Stimulated activated CD4-positive, alpha-beta T cell treated with anti-CD3 and anti-CD28 coated beads, TNF-alpha, amount 100 ng/mL, for 24 hours (primary cell): ENCODE measurements at places on chromosomes 12 and 14.

DNA sequence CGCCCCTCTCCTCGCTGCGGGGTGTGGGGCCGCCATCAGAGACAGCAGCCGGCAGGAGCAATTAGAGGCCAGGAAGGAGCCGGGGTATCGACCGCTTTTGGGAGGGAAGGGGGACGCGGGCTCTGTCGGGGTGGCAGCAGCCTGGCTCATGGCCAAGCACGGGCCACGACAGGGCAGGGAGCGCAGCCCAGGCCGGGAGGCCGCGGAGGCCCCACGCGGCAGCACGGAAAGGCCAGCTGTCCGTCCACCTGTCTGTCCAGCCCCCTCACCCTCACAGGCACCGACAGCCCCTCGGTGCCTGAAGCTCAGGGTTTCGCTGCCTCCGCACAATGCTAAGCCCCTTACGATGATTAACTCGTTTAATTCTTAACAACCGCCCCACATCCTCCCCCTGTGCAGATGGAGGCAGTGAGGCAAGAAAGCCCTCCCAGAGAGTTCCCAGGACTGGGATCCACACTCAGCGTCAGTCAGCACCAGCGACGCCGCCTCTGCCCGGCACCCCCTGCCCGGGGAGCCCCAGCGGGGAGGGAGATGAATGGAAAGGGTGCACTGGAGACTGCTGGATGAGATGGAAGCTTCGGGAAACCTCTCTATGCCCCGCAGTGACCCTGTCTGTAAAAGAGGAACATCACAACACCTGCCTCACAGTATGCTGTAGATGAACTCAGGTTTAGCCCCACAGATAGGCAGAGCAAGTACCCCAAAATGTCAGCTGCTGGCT lies 23.7 kb downstream of the NCOR2 start:
- no peak for DNase-seq

- DNase-seq: no peak
Measured at GRCh38 chr14:66842911-66843512, 335.1 kb downstream of the GPHN start.

DNA sequence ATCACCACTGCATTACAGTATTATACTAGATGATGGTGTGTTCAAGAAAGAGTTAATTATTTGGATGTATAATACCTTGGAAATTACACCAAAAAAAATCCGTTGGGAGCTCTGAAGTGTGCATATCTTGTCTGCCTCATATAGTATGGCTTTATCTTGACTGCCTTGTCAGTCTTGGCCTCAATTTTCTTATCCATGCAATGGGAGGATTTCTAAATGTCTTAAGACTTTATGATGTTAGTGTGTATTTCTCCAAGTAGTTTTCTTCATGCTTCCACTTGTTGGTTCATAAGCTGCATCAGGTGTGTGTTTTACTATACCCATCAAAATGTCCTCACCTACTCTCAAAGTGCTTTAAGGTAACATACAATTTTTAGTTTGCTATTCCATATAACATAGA lies 84.6 kb downstream of the FGD4 start:
- DNase-seq: no peak

DNA sequence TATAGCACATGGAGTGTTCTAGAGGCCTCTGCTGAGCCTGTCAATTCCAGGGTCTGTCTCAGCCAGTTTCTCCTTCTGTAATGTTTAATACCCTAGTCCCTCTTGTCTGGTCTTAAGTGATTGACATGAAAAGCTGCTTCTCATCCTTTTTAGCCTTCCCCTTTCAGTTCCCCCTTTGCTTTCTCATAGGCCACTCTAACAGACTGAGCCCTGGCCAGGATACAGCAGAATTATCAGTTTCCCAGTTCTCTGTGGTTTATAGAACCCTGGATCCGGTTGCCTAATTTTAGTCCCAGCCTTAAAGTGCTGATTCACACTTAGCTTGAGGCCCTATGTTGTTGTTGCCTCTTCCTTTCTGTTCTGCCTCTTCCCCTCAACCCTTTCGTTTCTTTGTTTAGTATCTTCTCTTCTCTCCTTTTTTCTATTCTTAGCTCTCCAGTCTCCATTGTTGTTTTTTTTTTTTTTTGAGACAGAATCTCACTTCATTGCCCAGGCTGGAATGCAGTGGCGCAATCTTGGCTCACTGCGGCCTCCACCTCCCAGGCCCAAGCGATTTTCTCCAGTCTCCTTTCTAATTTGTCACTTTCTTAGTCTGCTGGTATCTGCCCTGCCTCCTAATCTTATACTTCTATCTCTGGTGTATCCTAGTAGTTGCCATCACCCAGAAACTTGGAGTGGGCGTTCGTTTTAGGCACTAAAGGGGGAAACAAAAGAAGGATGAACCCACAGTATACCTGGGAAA lies 2.9 kb upstream of the BIN2 start:
- DNase-seq: no peak

GRCh38 chr12:388541-389141 lies 479 bp downstream of the KDM5A start:
- DNase-seq: peak; percentile 16

- no peak for DNase-seq
Measured at GRCh38 chr12:64181430-64182291, 40.4 kb downstream of the KICS2 start.
